Stimulated activated CD4-positive, alpha-beta T cell treated with anti-CD3 and anti-CD28 coated beads, Interleukin-2, amount 100 ng/mL, for 4 hours (primary cell): ENCODE measurements at places on chromosomes 11 and 22.

DNA sequence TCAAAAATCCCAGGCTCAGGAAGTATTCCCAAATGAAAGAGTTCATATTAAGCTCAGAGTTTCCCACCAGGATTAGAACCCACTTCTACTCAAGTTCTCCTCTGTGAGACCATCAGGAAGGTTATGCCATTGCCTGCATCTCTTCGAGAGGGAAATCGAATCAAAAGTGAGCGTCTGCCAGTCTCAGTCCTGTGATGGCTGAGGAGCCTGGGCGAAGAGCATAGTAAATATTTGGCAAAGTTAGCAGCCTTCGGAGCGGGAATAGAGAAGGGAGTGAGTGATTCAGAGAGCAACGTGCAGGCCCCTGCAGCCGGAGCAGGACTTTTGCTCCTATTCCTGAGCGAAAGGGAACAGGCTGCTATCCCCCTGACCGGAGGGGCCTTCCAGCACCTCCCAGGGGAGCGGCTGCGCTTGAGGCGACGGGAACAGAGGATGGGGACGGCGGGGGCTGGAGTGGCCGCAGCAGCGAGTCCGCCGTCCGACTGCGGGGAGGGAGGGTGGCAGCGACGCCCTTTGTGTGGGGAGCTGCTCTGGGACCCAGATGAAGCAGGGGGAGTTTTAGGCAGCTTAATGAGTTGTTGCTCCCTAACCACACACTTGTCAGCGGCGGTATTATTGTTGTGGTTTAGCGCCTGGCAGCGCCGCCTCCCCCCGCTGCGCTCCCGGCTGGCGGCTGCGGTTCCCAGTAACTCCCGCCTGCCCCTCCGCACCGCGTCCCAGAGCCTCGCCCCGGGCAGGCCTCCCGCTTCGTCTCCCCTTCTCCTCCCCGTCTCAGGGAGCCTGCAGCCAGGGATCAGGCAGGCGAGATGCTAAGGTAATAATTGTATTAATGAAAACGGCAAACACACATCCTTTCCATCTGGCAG is 21.7 kb upstream of the NRGN start:
- DNase-seq = no peak

GRCh38 chr11:43585877-43586608 is 94.5 kb upstream of the HSD17B12 start:
- no peak for DNase-seq

DNA sequence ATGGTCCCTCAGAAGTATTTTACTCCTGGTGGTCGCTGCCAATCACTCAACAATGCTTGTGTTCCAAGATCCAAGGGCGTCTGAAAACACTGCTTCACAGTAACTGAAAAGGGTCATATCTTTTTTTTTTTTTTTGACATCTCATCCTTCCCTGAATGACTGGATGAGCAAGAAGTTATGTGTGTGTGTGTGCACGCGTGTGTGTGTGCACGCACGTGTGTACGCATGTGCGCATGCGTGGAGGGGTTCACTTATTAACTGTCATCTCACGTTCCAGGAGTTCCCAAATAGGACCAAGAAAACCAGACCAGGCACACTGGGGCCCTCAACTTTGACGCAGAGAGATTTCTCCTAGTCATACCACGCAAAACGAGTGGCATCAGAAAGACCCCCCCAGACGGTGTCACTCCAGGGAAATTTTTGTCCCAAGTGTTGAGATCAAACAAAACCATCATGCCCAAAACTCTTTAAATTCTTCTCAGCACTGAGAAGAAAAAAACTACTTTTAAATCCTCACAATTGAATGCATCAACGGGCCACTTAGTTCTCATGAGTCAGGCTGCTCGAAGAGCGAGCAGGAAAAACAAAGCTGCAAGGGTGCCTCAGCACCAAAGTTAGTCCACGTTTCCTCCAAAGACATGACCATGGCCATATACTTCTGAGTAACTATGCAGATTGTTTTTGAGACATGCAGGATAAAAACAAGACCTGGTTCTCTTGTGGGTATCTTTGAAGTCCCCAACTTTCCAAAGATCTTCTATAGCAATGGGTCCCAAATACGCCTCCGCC is 12.9 kb downstream of the MN1 start:
- no peak for DNase-seq

DNA sequence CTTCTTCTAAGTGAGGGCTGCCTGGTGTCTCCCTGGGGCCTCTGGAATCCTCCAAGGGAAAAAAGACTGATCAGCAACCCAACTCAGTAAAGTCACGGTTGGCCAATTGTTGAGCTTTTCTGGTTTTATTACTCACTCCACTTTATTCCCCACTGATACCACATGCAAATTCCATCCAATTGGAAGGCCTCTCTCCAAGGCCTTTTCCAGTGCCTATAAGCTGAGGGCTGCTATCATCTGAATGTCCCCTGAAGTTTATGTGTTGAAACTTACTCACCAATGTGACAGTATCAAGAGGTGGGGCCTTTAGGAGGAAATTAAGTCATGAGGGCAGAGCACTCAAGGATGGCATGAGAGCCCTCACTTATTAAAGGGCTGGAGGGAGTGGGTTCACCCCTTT is 463.3 kb downstream of the BUD13 start:
- DNase-seq = no peak

DNA sequence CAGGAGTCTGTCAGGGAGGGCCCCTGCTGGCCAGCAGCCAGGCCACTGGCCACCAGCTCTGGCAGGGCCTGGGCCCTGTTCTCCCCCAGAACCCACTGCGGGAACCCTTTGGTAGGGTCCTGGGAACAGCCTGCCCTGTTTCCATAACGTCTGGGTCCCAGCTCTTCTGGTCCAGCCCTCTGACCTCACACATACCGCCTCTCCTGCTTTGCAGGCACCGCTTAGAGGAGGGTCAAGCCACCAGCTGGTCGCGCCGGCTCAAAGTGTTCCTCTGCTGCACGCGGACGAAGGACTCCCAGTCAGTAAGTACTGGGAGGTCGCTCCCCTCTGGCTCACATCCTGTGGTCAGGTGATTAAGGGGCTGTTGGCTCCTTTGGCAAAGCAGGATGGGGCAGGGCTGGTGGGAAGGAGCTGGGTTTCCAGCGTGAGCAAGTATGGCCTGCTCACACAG is 26.6 kb upstream of the MYRF start:
- no peak for DNase-seq

DNA sequence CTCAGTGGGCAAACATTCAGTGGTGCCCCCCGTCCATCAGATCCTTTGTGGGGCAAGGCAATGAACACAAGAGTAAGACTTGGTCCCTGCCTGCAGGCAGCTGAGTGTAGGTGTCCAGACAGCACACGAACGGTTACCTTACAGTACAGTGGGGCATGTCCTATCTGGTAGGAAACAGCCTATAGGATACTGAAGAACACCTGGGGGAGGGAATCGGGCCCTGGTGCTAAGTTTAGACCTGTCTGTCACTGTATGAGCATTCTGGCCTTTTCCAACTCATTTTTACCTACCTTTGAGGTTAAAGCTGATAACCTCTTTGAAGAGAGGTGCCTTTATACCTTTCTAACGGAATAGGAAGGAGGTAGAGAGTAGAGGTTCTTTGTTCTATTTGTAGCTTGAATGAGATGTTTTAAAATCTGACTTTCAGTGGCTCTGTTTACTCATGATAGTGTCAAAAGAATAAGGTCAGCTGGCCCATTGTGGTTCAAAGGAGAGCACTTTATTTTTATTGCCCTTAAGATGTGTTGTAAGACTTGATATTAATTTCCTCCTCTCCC is 8.9 kb downstream of the ZNRF3 start:
- no peak for DNase-seq

- no peak for DNase-seq
Measured at GRCh38 chr22:40541300-40541699, 95.2 kb downstream of the MRTFA start.

DNA sequence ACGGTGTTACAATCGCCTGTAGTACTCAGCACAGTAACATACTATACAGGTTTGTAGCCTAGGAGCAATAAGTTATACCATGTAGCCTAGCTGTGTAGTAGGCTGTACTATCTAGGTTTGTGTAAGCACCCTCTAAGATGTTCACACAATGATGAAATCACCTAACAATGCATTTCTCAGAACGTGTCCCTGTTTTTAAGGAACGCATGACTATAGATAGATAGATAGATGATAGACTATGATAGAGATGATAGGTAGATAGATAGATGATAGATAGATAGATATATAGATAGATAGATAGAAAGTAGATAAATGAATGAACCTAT is 203.9 kb downstream of the FAM76B start:
- no peak for DNase-seq

DNA sequence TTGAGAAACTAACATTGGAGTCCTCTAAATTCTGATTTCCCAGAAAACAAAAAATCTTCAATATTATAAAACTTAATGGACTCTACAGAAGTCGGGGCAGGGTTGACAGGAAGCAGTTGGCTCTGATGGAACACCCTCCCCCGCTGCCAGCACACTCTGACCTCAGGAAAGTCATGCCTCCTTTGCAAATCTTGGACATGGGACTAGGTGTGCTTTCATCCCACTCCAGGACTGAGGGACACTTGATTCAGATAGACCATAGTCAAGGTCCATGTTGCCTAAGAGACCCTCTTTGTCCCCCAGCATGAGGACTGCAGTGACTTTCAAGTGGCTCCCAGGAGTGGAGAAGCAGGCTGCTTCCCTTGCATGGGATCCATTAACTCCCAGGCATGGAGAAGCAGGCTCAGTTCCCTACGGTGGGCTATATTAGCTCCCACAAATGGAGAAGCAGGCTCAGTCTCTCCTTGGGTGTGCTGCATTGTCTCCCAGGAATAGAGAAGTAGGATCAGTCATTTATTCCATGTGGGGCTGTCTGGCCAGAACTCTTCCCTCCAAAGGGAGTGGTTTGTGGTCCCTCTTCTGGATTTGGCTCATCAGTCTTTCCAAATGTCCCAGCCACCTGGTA is 38.3 kb downstream of the C22orf31 start:
- DNase-seq = no peak

- DNase-seq = no peak
Measured at GRCh38 chr11:79333355-79333754, 107.5 kb downstream of the TENM4 start.

- no peak for DNase-seq
Measured at GRCh38 chr11:119504371-119504770, 81.4 kb upstream of the THY1 start.

GRCh38 chr11:124682443-124682842 is 8.7 kb downstream of the SPA17 start:
- DNase-seq = no peak

GRCh38 chr11:65596520-65596919 is 920 bp upstream of the KCNK7 start:
- DNase-seq = no peak

GRCh38 chr11:79623375-79623774 is 182.5 kb upstream of the TENM4 start:
- DNase-seq = no peak
